H54 (cell line): ENCODE measurements at places on chromosomes 12 and 14.
A peak's percentile ranks its signal among the peaks of the same experiment; 100 is the strongest.

GRCh38 chr14:26765768-26766520, 168.1 kb upstream of the NOVA1 start:
- DNase-seq, result no peak

- DNase-seq, result no peak
Measured at GRCh38 chr12:57385586-57385985, 45.3 kb downstream of the R3HDM2 start.

GRCh38 chr14:44995770-44996294, 33.8 kb downstream of the TOGARAM1 start:
- DNase-seq, result no peak

DNA sequence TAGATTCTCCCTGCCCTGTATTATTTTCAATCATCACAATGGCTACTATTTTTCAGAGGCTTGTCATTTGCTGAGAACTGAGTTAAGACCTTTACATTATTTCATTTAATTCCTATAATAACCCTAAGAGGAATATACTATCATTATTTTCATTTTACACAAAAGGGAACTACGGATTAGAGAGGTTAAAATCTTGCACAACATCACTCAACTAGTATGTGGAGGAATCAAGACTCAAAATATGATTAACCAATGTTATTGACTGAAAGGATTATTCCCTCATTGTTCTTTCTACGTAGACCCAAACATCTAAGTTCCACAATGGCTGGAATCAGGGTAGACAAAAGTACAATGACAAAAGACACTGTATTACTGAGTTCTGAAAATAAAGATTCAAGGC, 45.0 kb downstream of the GPR65 start:
- DNase-seq, result no peak

- no peak for DNase-seq
Measured at GRCh38 chr14:90429754-90430153, 32.9 kb downstream of the CALM1 start.

- DNase-seq, result no peak
Measured at GRCh38 chr12:20232931-20233675, 135.2 kb upstream of the PDE3A start.

DNA sequence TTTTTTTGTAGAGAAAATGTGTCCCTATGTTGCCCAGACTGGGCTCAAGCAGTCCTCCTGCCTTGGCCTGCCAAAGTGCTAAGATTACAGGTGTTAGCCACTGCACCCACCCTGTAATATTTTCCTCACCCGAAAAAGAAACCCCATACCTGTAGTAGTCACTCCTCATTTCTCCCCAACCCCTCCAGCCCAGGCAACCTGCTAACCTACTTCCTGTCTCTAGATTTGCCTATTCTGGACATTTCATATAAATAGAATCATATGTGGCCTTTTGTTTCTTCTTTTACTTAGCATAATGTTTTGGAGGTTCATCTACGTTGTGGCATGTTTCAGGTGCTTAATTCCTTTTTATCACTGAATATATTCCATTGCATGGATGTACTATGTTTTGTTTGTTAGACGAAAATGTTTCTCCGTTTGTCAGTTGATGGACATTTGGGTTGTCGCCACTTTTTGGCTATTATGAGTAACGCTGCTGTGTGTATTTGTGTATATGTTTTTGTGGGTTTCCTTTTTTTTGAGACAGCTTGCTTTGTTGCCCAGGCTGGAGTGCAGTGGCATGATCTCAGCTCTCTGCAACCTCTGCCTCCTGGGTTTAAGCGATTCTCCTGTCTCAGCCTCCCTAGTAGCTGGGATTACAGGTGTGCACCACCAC, 6.2 kb downstream of the ANKRD13A start:
- DNase-seq, result no peak

DNA sequence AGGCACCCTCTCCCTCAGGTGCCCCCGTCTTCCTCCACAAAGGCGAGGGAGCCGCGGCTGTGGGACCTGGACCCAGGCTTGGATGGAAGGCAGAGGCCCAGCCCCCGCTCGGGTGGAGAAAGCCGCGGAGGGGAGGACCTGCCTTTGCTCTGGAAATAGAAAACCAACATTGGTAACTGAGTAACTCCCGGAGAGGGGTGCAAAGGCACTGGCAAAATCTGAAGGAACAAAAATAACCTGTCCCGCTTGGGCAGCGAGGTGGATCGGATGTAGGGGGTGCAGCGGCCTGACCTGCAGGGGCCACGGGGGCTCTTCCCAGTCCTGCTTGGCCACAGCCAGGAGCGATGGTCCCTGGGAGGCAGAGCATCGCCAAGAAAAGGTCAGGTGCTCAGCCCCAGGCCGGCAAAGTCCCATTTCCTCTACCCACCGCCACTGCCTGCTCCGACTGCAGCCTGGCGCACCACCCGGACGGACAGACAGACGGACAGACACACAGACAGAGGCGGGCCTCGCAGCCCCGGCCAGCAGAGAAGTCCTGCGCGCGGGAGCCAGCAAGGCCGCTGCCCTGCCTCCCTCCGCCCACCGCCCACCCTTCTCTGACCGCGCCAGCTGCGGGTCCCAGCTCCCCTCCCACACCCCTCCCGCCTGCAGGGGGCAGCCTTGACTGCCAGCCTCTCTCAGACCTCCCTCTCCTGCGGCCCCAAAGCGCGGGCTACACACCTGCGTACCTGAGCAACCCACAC, 21.4 kb upstream of the TMEM106C start:
- no peak for DNase-seq

DNA sequence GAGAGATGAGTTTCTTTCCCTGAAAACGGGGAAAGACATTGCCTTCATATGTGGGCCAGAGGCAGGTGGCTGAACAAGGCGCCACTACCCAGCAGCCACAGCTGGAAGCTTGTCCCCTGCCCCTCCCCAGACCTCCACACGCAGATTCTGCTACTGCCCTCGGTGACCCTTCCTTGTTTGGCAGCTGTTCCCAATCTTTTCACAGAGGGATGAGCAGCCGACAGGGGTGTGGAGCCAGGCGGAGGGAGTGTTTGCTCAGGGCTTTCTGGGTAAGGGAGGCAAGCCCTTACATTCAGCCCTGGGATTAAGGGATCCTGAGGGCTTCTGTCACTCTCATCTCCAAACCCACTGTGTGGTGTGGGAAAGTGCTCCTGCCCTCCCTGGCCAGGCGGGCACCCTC, 4.5 kb upstream of the KRT4 start:
- DNase-seq, result no peak

DNA sequence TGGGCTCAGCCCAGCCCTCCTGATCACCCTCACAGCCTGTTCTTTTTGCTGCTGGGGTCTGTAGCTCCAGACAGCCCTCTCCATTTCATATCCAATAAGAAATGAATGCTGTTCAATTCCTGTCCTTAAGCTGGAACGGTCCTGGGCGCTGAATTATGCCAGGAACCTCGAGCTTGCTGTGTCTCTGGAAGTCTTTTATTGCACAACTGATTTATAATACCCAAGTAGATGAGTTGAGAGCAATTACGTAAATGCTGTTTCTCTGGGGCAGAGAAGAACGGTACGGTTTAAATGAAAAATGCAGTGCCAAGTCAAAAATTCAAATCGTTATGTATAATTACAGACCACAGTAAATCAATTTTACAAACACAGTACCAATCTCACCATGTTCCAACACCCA, 161.0 kb downstream of the SAMD4A start:
- no peak for DNase-seq

GRCh38 chr14:76191297-76191696, 39.6 kb downstream of the GPATCH2L start:
- DNase-seq, result no peak

DNA sequence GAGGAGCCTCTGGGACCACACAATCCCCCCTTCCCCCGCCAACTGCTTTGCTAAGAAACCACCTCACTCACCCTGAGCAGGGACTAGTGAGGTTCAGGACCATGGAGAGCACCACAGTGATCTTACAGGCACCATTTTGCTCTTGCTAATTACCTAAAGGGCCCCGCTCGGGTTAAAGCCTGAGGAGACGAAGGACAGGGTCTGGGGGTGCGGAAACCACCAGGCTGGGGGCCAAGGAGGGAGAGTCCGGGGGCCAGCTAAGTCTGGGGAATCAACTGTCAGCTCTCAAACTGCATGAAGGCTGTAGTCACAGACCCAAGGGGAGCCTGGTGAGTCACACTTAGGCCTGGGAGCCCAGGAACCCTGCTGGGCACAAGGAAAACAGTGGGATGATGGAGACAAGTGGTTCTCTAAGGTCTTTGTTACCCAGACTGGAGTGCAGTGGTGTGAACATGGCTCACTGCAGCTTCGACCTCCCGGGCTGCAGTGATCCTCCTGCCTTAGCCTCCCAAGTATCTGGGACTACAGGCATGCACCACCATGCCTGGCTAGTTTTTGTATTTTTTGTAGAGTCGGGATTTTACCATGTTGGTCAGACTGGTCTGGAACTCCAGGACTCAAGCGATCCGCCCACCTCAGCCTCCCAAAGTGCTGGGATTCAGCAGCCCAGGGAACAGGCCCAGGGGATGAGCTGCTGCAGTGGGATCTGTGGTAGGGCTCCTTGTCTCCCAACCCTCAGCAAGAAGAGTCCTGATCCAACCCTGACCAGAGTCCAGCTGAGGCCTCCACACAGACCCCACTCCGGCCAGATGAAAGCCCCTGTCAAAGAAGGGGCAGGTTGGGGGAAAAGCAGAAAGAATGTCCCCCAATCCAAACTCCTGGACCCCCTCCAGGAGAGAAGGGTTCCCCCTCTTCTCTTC, 98.8 kb downstream of the CALM1 start:
- DNase-seq, result peak; percentile 99

- DNase-seq, result no peak
Measured at GRCh38 chr12:7110661-7111060, 1.6 kb upstream of the C1RL start.

GRCh38 chr14:100838493-100839314, 12.8 kb downstream of the MEG3 start:
- no peak for DNase-seq

DNA sequence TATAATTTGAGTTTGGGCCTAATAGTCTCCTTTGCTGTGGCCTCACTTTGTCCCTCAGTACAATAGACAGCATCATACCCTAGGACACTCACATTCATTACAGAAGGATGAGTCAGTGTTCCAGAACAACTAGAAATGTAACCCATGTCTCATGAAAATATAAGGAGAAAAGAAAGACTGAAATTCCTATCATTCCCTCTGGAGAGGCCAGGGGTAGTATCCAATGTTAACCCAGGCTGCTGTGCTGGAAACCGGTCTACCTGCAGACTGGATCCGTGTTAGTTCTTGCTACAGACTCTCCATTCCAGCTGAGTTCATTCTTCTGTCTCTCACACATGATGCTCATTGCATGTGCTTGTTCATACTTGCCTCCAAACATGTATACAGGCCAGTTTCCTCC, 75.8 kb upstream of the HOXC13 start:
- DNase-seq, result peak; percentile 12

GRCh38 chr14:72169521-72169920, 237.3 kb downstream of the RGS6 start:
- DNase-seq, result no peak

GRCh38 chr12:47650469-47650868, 55.4 kb downstream of the RPAP3 start:
- no peak for DNase-seq

GRCh38 chr12:26826437-26826836, 6.6 kb downstream of the ITPR2 start:
- DNase-seq, result no peak

GRCh38 chr12:42607584-42608058, 18.1 kb upstream of the PRICKLE1 start:
- no peak for DNase-seq

GRCh38 chr14:75941030-75941429, 40.8 kb downstream of the TGFB3 start:
- no peak for DNase-seq

GRCh38 chr12:111186347-111186746, 182.5 kb downstream of the PHETA1 start:
- no peak for DNase-seq

- DNase-seq, result no peak
Measured at GRCh38 chr14:65193916-65194590, 91.7 kb upstream of the MAX start.

- DNase-seq, result no peak
Measured at GRCh38 chr12:97312570-97313135, 150.0 kb upstream of the RMST start.

GRCh38 chr14:57161583-57162234, 107.0 kb downstream of the EXOC5 start:
- no peak for DNase-seq

GRCh38 chr12:121989276-121990113, 32.2 kb upstream of the BCL7A start:
- DNase-seq, result no peak

DNA sequence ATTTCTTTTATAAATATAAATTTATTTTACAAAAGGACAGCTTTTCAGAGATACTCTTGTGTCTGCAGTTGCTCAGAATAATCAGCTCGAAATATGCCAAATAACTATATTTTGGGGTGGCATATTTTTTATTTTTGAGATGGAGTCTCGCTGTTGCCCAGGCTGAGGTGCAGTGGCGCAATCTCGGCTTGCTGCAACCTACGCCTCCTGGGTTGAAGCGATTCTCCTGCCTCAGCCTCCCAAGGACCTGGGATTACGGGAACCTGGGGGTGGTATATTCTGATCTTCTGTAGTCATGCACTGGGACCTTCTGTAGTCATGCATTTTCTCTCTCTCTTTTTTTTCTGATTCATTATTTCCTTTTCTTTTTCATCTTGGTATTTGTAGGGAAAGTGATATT, 135.0 kb upstream of the AMIGO2 start:
- DNase-seq, result no peak

- DNase-seq, result no peak
Measured at GRCh38 chr12:71158361-71158882, 623 bp upstream of the TSPAN8 start.

DNA sequence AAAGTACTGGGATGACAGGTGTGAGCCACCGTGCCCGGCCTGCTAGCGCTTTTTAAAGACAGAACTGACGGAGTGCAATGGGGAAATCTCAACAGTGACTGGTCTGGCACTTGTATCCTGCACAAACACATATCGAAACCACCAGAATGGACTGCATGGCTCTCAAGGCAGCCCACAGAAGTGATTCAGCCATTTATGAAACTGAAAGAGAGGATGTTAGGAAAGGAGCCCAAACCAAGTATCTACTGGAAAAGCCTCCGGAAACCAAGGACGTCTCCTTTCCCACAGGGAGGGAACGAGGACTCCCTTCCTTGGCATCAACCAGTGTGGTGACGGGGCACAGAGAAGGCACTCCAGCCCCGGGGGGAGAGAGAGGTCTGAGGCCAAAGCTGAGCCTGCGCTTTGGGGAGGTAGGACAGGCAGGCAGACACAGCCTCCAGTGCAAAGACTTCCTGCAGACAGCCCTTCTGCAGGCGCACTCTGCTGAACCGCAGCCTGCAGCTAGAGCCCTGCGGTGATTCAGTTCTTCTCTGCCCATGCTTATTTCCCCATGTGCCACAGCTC, 16.5 kb downstream of the SLC15A4 start:
- no peak for DNase-seq

DNA sequence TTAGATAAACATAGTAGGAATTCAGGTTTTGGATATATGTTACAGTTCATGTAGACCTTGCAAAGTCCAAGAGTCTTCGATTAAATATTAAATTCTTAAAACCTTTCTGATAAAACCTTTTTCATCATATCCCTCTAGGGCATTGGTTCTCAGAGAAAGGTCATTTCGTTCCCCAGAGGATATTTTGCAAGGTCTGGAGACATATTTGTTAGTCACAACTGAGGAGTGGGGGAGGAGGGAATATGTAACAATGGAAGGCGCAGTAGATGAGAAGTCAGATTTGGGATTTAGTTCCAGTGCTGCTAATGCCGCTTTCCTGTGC, 5.3 kb downstream of the TMEM253 start:
- no peak for DNase-seq
